RWPE2 (cell line): ENCODE measurements at places on chromosomes 6 and 20.

GRCh38 chr20:11511821-11512220 is 405.9 kb upstream of the BTBD3 start:
- DNase-seq: no peak

DNA sequence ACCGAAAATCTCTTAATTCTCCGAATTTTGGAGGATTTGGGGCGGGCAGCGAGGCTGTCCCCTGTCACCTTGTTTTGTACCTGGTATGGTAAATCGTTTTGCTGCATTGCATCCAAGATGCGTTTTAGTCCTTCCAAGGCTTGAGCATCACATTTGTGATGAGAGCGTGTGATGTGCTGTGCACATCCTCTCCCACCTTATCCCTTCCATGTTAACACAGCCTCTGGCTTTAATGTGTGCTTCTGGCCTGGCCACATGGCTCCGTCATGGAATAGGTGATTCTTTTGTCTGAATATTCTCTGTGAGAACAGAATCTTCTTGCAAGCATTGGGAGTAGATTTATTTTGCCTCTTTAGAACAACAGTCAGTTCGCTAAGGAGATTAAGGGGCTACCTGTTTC is 763 bp downstream of the TMEM14A start:
- no peak for DNase-seq

GRCh38 chr6:163670336-163670735 is 255.8 kb downstream of the QKI start:
- DNase-seq: no peak

DNA sequence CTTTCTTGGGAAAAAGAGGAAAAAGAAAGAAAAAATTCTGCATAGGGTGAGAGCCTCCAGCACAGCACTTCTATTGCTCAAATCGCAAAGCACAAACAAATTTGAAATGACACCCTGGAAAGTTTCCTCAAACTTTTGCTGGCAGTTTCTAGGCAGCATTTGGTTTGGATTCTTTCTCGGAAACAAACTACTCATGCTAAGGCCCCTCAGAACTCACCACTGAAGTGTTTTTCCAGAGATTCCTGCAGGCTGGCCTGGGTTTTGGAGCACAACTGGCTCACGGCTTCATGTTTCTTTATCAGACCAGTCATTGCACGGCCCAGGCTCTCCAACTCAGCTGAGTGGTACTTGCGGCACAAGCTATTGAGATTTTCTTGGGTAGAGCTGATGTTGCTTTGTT is 237.8 kb downstream of the SYNE1 start:
- DNase-seq: no peak

GRCh38 chr20:35616465-35617396 is 1.1 kb downstream of the SPAG4 start:
- DNase-seq: peak; percentile 95

- no peak for DNase-seq
Measured at GRCh38 chr6:49300443-49300842, 162.6 kb downstream of the MMUT start.

DNA sequence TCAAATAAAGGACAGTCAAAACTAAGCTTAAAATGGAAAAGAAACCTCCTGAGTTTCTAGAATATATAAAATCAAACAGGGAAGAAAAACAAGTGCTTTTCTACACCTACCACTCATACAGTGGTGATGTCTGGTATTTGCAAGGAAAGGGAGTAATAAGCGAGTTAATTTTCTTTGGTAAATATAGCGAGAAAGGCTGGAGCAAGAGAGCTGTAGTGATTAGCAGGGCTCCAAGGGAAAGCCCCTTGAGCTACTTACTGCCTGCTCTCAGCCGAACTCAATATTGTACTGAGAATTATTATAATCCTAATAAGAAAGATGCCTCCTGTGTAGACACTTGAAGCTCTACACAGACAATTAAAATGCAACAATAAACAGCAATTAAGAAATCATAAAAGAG is 296.3 kb downstream of the LAMA2 start:
- DNase-seq: no peak

DNA sequence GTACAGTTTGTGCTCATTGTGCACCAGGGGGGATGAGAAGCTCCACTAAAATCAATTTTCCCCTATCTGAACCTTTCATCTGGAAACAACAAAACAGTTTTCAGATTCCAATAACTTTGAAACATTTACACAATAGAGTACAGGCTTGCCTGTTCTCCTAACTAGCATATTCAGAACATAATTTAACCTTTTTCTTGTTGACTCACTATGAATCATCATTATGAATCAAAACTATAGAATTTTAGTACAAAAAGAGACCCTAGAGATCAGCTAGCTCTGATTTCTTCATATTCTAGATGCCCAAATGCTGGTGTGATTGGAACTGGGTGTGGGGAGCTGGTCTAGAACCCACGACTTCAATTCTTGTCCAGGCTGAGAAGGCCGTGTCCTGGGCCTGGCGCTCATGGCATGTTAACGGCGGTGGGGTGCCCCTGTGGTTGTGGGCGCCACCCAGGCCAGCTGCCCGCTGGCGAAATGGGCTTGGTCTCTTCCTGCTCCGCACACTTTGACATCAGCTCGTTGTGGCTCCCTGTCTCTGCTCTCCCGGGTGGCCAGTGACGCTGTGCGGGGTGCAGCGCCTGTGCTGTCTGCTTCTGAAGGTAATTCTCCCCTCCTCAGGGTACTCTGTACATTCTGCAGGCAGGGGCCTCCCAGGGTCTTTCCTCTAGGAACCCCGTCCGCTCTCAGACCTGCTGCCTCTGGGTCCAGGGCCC is 29.9 kb upstream of the AGPAT4 start:
- DNase-seq: no peak

- no peak for DNase-seq
Measured at GRCh38 chr6:144304223-144304848, 19.2 kb downstream of the UTRN start.

GRCh38 chr6:118467181-118467580 is 80.9 kb upstream of the PLN start:
- no peak for DNase-seq
